ENCODE measurements at places on chromosomes 2 and 18.

GRCh38 chr2:205475416-205475768 lies 206.9 kb upstream of the NRP2 start:
- DNase-seq: no peak

DNA sequence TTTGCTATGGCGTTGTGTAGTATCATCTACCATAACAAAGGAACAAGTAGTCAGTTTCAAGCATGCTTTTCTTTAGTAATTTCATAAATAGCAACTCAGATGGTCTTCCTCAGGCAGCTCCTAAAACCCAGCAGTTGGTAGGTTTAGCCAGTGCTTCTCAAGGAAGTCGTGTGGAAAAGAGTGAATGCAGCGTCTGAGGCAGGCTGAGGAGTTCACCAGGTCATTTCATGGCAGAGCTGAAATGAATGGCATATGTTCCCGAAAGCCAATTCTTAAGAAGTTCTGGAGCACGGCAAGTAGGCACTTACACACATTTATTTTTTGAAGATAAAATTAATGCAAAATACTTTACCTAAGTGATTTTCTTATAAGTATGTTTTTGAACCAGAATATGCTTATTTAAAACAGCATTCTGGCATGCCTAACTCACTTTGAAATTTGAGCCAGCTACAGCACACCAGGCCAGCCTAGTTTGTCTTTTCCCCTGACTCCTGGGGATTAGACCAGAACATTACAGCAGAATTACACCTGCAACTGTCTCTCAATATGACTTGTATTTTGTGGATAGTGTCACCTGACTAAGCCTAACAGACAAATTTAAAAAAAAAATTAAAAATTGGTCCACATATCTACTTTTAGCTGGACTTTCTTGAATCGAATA lies 62.2 kb downstream of the OSBPL6 start:
- DNase-seq: no peak

GRCh38 chr2:208999911-209000310 lies 423.9 kb upstream of the MAP2 start:
- no peak for DNase-seq

DNA sequence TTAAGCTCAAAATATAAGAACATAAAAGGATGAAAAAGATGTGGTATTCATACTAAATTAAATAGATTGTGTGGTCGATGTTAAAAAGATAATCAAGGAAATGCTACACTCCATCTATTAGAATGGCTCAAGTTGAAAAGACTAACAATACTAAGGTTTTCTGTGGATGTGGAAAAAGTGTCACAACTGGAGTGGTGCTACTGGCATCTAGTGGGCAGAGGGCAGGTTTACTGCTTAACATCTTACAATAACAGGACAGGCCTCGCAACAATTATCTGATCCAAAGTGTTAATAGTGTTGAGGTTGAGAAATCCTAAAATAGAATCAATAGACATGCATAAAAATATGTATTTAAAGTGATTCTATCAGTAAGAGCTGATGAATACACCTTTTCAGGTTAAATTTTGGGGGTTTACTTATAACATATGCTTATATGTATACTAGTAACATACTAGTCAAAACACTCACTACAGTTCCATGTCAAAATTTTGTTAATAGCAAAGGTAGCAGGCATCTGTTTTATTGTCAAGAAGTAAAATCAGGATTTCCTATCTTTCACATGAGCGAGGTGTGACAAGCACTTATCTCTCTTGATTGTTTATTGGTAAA lies 91.5 kb upstream of the TMEFF2 start:
- DNase-seq: no peak

- no peak for DNase-seq
These were observed 209.6 kb downstream of the TWIST2 start for GRCh38 chr2:239057533-239057932.

GRCh38 chr2:15772086-15772595 lies 168.2 kb upstream of the MYCN start:
- no peak for DNase-seq

DNA sequence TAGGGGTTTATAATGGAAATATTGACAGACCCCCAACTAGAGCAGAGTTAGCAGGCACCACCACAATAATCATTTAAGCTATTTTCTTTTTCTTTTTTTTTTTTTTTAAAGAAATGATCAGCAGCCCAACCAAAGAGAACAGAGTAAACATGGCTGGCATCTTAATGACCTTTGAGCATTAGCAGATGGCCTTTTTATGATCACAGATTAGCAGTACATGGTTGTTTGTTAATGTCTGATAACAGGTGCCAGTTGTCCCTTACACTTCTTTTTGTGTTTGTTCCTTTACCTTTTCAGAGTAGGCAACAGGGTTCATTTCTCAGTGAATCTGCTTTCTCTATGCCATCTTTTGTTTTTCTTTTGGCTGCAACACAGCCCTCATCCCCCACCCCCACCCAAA lies 747.0 kb downstream of the BCL11A start:
- no peak for DNase-seq

DNA sequence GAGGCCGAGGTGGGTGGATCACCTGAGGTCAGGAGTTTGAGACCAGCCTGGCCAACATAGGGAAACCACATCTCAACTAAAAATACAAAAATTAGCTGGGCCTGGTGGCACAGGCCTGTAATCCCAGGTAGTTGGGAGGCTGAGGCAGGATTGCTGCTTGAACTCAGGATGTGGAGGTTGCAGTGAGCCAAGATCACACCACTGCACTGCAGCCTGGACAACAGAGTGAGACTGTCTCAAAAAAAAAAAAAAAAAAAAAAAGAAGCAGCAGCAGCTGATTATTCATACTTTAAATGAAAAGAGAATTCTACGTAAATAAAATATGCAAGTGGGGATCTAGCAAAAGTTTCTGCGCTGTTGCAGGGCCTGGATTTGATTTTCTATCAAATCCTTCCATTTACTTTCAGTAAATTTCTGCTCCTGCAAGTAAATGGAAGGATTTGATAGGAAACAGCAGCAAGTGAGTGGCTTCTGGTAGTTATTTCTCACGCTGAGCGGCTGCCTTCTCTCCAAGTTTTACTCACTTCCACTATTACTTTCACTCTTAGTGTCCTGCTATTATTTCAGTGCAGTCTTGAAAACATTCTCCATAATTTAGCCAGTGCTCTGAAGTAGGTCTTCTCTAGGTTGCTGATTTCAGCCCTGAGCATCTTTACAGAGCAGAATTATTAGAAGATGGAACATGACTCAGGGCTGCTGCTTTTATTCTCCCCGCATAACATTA lies 68.4 kb downstream of the SLC16A14 start:
- no peak for DNase-seq

DNA sequence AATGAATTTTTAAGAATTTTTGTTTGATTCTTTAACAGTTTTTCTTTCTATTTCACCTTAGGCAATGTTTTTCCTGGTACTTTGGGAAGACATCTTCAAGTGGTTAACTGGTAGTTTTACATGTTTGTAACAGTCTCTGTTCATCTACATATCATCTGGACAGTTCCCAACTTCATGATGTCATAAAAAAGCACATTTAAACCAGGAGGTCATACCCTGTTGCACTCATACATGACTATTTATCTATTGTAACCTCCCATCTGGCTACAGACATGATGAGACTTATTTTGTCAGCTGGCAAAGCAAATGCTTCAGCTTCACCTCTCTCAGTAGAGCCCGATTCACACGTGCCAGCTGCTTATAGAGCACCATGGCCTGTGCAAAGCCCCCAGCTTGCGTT lies 99.8 kb upstream of the YPEL5 start:
- DNase-seq: no peak

GRCh38 chr18:25305584-25305983 lies 46.4 kb downstream of the ZNF521 start:
- DNase-seq: no peak

- DNase-seq: no peak
These were observed 2.6 kb upstream of the FAM136A start for GRCh38 chr2:70304498-70304897.

- no peak for DNase-seq
These were observed 2.6 kb downstream of the CDH2 start for GRCh38 chr18:28174181-28174905.

- no peak for DNase-seq
These were observed 29.9 kb upstream of the STK39 start for GRCh38 chr2:168277276-168277675.

- no peak for DNase-seq
These were observed 28.2 kb downstream of the SFXN5 start for GRCh38 chr2:73043276-73043675.

DNA sequence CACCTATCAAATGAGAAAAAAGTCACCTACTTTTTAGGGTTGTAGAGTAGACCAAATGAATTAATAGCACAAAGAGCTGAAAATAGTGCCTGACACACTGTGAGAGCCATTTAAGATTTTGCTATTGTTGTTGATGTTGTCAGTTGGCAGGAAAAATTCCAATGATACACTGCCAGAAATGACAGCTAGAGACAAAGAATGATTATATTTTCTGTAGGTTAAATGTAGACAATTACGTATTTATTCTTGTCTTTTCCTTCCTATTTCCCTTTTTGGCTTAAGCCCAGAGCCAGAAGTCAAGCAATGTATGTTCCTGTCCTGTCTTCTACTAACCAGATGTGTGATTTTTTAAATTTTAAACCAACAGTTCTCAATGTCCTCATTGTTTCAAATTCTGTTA lies 17.2 kb downstream of the NRXN1 start:
- DNase-seq: no peak

DNA sequence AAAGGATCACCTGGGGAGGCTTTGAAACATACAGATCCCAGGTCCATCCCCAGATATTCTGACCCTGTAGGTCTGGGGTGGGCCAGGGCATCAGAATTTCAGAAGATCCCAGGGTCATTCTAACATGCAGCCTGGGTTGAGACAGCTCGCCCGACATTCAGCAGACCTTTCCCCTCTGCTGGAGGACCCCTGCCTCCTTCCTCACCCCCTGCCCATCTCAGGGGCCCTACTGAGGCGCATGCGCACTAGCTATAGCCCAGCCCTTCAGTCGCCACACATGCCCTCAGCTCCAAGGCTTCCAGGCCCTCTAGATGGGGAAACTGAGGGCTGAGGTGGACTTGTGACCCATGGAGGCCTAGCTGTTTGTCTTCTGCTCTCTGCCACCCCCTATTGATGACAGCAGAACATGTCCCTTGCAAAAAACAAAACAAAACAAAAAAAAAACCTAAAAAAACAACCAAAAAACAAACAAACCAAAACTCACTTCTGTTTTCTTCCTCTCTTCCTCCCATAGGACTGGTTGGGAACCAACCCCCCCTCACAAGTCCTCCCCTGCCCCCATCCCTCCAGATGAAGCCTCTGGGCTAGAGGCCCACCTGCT lies 91.3 kb downstream of the ZBTB7C start:
- no peak for DNase-seq

DNA sequence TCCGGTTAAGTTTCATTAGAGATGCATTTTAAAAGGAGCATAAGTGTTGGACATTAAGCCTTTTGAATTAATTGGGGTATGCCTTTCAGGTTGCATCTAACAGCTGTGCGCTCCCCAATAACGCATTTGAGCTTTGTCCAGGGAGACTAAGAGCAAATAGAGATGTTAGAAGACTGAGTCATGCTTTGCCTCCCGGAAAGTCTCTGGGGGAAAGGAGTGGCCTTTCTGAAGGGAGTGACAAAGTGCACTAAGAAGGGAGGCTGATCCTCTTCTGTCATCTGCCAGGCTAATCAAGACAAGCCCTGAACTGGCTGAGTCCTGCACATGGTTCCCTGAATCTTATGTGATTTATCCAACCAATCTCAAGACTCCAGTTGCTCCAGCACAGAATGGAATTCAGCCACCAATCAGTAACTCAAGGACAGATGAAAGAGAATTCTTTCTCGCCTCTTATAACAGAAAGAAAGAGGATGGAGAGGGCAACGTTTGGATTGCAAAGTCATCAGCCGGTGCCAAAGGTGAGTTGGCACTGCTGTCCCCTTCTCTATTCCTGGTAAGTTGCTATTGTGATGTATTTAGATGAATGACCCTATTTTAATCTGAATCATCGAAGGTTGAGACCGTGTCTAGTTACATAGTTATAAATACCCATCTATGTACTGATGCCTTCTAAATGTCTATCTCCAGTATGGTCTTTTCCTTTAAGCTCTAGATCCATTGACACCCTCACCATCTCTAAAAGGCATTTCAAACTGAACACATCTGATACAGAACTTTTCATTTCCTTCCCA lies 12.1 kb downstream of the TTL start:
- no peak for DNase-seq

GRCh38 chr2:189163889-189164288 lies 15.7 kb downstream of the COL5A2 start:
- DNase-seq: no peak

DNA sequence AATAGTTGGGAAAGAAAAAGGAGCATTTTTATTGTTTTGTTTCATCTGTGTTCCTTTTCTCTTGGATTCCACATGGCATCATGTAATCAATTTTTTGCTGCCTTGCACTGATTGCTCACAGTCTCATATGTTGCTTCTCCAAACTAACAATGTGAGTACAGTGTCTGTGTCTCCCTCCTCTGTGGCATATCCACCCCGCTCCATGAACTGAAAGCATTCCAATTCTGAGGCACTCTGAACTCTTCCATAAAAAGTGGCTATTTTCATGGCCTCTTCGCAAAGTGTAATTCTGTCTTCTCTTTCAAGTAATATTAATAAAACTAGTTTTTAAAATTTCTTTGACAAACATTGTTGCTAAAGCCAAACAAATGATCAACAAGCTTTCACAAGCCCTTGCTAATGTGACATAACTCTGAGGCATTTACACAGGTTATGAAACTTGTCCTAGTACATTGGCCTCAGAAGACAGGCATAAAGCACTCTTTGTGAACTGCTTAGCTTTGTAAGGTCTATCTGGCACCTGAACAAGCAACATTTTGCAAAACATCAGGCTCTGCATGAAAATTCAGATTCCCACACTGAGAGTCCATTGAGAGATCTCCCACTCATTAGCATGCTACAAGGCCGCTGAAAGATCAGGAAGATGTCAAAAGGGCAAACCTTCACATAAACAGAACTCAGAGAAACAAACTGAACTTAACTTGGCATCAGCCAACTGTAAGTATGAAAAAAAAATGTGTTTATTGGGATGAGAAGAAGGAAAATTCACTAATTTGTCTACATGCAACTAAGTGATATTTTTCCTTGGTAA lies 33.0 kb downstream of the GPR75 start:
- no peak for DNase-seq

GRCh38 chr2:183229386-183229785 lies 105.1 kb downstream of the NUP35 start:
- DNase-seq: no peak

All from suprapubic skin (tissue), 4 donors.